Breast epithelium (tissue), 4 donors: ENCODE measurements at places on chromosomes 2 and 18. TPM values are rescaled to one million over a fixed set of nuclear protein-coding genes. Genes with fewer than 3 reads are reported as not detected.

Gene LRRC30
- not detected for total RNA-seq

Gene MYOM1
- 3.1 TPM for total RNA-seq

DNA sequence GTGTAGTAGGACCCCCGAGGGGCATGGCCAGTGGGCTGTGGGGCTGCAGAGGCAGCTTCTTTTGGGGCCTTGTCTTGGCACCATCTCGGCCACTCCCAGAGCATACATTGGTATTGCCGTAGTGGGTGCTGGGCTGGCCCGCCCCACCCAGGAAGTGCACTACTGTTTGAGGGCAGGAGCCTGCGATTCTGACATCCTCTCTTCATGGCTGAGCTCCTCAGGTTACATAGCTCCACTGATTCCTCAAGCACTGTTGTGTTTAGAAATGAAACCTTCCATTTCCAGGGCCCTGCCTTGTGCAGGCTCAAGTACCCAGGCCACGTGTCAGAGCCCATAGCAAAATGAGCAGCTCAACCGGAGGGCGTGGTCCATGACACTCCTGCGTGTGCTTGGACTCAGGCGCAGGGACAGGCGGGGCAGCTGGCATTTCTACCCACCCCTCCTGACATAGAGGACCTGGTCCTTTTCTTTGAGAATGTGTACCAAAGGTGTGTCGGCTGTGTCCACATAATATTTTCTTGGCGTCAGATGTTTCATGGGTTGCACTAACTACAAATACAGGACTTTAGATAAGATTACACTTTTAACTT is 67.9 kb downstream of the DGKD start:
- DNase-seq = no peak

DNA sequence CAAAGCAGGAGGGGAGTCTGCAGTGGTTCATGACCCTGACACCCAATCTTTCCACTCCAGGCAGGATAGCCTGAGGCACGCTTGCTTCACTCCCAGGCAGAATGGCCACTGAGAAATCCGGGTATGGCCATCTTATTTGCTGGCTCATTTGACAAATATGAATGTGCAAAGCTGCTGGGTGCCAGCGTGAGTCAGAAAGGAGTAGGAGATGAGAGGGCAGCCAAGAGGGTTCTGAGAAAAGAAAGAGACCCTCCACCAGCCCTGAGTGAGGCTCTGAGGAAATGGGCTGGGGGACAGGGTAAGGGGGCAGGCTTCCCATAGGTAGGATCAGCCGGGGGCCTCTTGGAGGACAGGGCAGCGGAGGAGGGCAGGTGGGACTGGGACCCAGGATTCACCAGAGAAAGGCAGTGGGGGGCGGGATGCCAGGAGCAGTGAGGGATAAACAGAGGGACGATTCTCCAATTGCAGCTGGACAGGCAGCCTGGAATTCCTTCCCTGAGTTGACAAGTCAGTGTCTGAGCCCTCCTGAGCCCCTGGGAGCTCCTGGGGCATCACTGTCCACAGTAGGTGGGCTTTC is 15.2 kb downstream of the RAMP1 start:
- DNase-seq = peak; percentile 47

DNA sequence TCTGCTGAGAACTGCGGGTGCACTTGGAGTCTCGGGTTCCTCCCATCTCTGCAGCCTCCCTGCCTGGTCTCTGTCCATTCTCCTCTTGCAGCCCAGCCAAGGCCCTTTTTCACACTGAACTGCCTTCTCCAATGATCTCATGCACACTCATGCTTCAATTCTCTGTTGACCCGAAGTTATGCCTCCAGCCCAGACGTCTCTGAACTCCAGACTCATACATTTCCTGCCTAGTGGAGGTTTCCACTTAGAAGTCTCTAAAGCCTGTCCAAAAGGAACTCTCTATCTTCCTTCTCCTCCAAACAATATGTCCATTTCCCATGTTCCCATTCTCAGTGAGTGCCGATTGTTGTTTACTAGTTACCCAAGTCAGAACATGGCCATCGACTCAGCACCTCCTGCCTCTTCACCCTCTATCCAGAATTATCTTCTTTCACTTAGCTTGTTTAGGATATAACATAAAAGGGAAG is 155.2 kb downstream of the IRS1 start:
- no peak for DNase-seq

- DNase-seq = no peak
These were observed 974.0 kb upstream of the CNTNAP5 start for GRCh38 chr2:123051136-123051535.

DNA sequence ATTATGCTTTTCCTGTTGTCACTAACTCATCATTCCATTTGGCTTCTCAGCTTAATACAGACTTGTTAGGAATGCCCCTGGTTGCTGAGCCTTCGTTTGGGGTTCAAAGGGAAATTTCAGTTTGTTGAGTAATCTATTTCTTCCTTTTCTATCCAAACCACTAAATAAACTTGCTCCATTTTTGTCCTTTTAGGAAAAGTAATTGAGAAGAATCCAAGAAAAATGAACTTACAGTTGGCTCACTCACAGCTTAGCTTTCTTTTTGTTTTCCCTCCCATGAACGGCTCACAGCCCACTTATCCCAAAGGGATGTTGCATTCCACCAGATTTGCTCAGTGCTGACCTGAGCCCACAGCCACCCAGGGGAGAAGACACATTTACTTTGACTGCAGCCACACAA is 73.9 kb downstream of the SOX11 start:
- DNase-seq = no peak

GRCh38 chr2:223048519-223048918 is 3.5 kb upstream of the KCNE4 start:
- no peak for DNase-seq
